HFFc6 (cell line): ENCODE measurements at places on chromosomes 4 and X. TPM values are rescaled to one million over a fixed set of nuclear protein-coding genes. Genes with fewer than 3 reads are reported as not detected.

DNA sequence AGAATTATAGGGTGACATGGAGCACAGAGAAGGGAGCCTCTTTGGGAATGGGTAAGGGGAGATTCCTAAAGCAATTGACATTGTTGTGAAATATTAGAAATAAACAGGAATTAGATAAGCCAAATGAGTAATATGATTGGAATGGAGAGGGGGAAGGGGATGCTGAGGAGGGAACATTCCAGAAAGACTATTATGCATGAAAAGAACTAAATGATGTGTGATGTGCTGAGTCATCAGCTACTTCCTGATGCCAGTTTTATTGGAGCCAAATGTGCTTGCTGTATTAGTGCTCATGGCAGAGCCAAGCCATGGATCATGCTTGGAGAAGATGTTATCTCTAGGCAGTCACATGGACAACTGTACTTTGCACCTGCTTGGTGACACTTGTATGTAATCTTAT, 189.0 kb upstream of the HCCS start:
- DNase-seq: peak; percentile 79

DNA sequence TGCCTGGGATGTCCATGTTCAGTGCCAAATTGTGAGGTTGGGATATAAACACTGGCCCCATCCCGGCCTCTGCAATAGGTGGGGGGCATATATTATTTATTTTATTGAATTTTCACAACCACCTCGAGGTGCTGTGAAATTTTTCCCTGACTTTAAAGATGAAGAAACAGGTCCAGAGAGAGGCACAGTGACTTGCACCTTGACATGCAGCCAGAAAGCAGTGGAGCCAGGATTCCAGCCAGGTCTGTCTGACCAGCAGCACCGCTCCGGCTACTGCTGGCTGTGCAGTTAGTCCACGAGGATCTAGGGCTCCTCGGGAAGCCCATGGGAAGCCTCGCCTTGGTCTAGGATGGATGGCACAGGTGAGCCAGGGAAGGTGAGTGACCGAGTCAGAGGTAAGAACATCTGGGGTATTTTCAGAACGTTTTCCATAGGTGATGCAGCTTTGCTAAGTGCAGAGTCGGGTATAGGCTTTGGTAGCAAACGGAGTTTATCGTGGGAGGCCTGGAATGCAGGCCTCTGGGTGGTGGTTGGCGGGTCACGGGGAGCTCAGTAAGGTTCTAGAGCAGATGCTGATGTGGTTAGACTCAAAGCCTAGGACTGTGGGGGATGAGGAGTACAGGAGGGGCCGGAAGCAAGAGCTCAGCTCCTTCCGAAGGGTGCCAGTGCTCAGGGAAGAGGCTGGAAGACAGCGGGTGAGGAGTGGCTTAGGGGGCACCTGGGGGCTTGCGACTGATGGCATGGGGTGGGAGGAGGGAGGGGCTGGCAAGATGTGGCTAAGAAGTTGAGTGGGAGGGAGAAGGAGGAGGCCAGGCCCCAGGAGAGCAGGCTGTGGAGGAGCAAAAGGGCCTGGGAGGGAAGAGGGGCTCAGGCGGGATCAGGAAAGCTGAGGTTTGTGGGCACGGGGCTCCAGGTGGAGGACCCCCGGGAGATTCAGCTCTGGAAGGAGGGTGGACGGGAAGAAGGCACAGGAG, 107.7 kb upstream of the LRPAP1 start:
- no peak for DNase-seq

The NEUROG2 gene
- not detected in 3 replicates for total RNA-seq

DNA sequence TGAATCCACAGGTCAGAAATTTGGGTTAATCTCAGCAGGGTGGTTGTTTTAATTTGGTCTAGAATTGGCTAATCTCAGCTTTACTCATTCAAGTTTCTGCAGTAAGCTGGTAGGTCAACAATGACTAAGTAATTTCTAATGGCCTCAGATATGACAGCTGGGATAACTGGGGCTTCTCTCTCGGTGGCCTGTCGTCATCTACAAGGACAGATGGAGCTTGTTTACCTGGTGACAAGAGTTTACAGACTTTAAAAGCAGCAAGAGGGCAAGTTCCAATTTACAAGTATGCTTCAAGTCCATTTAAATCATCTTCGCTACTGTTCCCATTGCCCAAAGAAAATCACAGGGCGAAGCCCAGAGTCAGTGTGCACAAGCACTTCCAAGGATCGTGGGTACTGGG, 453.9 kb downstream of the PDHA2 start:
- DNase-seq: no peak

The TCEAL5 gene
- not detected in 2 replicates for total RNA-seq

- DNase-seq: peak; percentile 27
Measured at GRCh38 chr4:118869808-118870342, 18.8 kb upstream of the SYNPO2 start.

DNA sequence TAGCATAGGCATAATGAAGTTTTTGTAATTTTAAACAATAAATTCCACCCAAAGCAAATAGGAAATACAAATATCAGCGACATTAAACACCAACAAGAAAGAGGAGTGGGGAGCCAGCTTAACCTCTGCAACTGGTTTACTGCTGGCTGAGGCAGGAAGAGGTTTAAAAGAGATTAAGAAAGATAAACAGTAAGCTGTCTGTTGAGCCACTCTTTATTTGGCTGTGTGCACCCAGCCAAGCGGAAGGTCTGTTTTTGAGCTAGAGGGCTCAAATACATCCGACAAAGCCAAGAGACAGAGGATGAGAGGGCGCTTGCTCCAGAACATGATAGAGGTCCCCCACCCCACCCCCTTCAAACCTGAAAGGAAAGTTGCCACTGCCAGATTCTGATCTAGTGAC, 191.4 kb downstream of the MGST2 start:
- no peak for DNase-seq

DNA sequence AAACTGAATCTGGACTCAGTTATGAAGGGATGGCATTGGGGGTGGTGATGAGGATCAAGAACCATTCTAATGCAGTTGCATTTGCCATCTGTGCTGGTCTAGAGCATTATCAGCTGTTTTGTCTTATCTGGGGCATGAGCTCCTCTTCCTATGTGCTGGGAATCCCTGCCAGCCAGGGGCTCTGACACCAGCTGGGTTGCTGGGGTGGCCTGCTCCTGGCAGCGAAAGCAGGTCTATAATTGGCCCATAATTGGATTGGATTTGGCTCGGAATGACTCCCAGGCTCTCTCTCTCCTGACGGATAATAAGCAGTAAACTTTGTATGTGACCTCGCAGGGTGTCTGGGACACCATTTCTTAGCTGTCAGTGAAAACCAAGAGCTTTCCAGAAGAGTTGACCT, 34.1 kb downstream of the SMPX start:
- no peak for DNase-seq

DNA sequence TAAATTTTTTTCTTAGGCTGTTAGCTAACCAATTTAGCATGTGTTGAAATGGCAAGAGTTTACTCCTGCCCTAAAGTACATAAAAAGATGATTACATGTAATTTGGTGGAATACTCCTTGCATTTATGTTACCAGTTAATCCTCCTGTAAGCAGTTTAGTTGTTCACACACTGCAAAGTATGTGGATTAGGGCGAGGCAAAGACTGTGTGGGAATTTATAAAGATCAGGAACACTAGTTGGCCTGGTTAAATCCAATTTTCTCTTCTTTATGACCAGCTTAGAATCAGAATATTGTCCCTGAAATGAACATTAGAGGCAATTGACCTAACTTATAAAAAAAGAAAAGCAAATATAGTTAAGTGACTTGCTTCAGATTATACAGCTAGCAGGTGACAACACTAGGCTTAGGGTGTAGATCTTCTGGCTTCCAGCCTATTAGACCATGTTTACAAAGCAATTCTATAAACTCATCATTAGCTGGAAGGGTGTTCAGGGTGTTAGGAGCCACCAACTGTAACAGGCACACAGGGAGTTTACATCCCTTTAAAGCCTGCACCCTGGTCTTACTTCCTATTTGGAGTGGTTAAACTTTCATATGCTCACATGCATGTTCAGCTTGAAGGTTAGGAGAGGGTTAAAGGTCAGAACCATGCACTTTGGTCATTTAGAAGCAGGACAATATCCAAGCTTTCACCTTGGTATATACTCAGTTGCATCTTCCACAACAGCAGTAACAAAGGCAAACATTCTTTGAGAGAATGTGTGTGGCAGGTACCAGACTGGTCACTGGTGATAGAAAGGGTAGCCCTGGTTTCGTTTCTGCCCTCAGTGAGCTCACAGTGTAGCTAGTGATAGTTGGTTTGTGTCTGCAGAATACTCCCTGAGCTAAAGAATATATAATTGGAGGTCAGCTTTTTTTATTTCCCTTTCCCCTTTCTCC, 72.6 kb downstream of the GC start:
- no peak for DNase-seq

- no peak for DNase-seq
Measured at GRCh38 chr4:153146031-153146430, 58.2 kb upstream of the TRIM2 start.

The HSD17B10 gene
- total RNA-seq: 84.4 to 94.9 TPM (median 90.2 TPM) in 3 replicates

GRCh38 chr4:16021804-16022560, 59.0 kb upstream of the FGFBP2 start:
- no peak for DNase-seq

The GJB1 gene
- total RNA-seq: not detected in 3 replicates

DNA sequence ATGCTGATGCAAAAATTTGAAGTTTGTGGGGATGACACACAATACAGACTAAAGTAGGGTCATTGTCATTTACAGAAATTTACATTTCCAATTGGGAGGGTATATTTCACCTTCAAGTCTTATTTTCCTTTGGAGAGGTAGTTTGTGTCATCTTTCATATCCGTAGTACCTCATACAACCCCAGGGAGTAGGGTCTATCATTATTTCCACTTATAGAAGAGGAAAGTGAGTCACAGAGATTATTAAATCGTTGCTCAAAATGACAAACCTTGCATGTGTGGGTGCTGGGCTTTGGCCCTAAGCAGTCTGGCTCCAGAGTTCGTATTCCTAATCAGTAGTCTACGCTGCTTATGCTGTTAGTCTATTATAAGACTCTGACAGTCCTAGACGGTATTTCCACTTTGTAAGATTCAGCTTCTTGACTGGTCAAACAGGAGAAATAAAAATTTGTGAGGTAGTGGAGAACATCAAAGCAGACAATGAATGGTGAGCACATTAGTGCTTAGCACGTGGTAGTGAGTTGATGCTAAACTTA, 516.5 kb downstream of the PCDH7 start:
- no peak for DNase-seq

The SYTL5 gene
- 0.09 to 0.17 TPM (median 0.14 TPM) in 3 replicates for total RNA-seq

DNA sequence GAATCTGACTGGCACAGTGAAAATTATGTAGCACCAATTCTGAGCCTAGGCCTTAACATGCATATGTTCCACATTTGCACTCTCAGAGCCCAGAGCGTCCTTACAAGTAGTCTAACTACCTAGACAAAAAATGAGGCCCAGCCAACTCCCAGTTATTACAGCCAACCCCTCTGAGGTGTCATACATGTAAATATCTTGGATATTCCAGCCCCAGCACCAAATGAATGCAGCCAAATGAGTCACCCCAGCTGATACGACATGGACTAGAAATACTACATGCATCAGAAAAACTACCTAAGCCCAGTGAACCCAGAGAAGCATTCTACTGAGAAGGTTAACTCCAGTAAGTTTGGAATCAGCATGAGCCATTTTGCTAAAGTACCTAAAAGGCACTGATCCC, 145.1 kb downstream of the STPG2 start:
- DNase-seq: no peak

The GAGE12E gene
- total RNA-seq: not detected in 3 replicates

The DOCK11 gene
- 16.8 to 18.6 TPM (median 18.2 TPM) in 3 replicates for total RNA-seq

The HMX1 gene
- total RNA-seq: not detected in 2 replicates

The AKAP14 gene
- total RNA-seq: not detected in 2 replicates

The KCTD8 gene
- not detected in 3 replicates for total RNA-seq

The ADH4 gene
- total RNA-seq: not detected in 3 replicates

GRCh38 chrX:44871114-44871645, 1.8 kb upstream of the KDM6A start:
- no peak for DNase-seq

DNA sequence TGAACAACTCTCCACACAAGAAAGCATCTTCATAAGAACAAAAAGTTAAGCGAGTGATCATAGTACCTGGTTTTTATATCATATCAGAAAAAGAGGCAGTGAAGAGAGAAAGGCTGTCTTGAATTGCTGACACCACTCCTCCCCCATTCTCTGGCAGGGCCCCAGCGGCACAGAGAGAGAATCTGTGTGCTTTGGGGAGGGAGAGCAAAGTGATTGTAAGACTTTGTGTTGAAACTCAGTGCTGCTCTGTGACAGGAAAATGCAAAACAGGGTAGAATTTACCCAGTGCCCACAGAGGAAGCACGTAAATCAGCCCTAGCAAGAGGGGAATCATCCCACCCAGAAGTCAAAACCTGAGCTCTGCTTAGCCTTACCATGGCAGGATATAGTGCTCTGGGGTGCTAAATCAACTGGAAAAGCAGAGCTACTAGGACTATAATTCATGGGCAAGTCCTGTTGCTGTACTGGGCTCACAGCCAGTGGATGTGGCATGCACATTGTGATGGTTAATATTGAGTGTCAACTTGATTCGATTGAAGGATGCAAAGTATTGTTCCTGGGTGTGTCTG, 174.6 kb downstream of the PRR32 start:
- no peak for DNase-seq

DNA sequence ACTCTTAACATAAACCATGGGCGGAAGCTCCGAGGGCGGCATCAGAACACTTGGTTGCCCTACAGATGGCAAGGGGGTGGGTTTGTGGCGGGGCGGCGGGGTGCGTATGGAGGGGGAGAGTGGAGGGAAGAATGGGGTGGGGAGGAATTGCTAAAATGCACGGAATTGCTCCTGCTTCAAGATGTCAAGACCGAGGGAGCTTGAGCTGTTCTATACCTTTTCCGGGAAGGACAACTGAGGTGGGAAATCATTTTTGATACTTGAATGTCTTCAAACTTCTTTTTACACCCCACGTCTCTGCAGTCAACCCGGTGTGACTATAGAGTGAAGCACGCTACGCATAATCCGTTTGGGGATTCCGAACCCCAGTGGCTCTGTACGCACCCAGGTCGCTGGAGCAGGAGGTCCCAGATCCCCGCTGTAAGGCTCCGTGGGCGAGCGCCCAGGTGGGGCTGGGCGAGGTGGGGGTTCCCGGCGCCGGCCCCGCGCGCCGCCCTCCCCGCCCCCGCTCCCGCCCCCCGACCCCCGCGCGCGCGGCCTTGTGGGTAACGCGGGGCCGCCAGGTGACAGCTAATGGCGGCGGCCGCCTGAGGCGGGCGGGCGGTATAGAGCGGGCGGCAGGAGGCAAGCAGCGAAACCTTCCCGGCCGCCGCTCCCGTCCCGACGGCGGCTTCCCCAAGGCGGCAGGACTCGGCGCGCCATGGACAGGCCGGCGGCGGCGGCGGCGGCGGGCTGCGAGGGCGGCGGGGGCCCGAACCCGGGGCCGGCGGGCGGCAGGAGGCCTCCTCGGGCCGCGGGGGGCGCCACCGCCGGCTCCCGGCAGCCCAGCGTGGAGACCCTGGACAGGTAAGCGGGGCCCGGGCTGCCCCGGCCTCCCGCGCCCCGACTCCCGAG, at the start of gene MTMR1:
MTMR1 (plus strand) TSS at position 566 of the 894 bp plus-strand sequence; CDS start at position 701, 135 bp downstream.
- no peak for DNase-seq

The BDH2 gene
- 35.0 to 44.0 TPM (median 36.8 TPM) in 3 replicates for total RNA-seq

DNA sequence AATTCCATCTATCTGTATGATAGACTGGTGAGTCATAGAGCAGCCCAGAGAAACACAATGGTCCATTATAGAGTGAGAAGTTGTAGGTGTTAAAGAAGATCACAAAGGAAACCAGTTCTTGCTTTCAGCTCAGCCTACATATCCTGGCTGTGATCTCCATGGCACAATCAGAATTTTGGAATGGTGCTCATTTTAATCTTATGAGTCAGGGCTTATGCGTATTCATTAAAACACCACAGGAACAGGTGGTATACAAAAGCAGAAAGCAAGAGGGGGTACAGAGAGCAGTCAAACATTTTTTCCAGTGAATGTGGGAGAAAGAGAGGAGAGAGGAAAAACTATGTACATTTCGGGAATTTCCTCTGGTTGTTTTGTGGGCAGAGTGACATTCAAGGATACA, 126.9 kb downstream of the MFAP3L start:
- DNase-seq: no peak

- no peak for DNase-seq
Measured at GRCh38 chr4:104868533-104868932, 278.1 kb upstream of the TET2 start.
